ENCODE measurements at places on chromosomes 6 and 20. TPM values are rescaled to one million over a fixed set of nuclear protein-coding genes. Genes with fewer than 3 reads are reported as not detected.

DNA sequence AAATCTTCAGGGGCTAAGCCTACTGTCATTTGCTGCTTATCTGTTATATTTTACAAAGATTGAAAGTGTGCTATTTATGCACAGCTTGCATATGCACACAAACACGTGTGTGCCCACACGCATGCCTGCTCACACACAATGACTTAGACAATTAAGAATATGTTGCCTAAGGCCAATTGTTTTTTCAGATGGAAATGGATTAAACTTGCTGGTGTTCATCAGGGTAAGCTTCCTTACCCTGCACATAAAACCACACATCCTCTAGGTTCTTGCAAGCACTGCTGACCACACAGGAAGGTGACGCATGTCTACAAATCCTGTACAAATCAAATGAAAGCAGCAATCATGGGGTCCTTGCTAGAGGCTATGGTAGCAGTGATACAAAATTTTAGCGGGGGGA is 58.4 kb downstream of the GJA10 start:
- DNase-seq = no peak

DNA sequence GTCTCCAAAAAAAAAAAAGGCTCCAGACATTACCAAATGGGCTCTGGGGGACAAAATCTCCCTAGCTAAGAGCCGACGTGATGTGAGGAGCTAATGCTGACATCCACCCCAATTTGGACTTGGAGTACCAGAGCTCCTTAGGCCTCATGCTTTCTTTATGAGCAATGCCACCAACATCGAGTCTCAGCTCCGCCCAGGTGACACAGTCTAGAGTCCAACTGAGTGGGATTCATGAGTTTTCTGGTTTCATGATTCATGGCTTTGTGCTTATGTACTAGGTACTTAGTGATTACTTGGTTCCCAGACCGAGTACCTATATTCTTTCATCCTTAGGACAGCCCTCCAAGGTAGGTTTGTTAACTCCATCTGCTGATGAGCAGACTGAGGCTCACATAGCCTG is 4.4 kb downstream of the ANKRD60 start:
- no peak for DNase-seq

- no peak for DNase-seq
Measured at GRCh38 chr6:135673501-135674309, 176.2 kb upstream of the AHI1 start.

GRCh38 chr20:24768201-24768636 is 180.8 kb upstream of the CST7 start:
- no peak for DNase-seq

DNA sequence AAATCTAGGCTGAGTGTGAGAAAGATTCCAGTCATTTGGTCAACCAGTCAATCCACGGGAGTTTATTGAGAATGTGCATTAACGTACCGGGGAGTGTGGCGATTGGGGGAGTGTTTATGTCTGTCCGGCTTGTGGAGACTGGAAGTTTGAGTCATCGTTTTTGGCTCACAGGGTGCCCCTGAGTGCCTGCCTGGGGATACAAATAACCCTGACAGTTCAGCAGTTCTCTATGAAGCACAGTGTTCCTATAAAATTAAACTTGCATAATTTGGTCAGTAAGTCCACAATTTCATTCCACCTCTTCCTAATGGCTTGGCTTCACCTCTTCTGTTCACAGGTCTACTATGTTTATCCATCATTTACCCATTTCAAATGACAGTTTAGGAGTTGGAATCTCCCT is 72.6 kb upstream of the PLEKHG1 start:
- DNase-seq = no peak

DNA sequence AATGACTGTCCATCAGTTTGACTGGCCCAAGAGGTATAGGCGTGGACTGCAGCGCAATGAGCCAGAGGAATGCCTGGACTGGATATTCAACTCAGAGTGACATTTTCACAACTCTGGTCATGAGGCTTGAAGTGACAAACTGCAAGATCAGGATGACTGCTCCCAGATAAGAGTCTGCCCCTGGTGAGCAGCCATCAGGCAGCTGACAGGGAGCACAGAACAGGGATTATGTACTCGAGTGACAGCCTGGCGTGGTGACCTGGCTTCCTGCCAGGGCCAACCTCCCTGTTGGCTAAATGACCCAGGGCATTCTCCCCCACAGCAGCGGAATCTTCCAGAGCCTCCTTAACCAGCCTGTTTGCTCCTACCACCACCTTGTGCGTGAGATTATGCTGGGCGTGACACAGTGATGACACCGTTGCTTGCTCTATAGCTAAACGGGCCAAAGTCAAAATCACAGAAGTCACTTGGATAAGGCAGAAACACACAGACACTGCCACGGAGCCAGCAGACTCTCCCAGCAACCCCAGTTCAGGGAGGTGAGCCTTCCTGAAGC is 209.1 kb upstream of the JARID2 start:
- peak; percentile 83 for DNase-seq

GRCh38 chr6:111973118-111973761 is 80.7 kb upstream of the CCN6 start:
- DNase-seq = no peak

GRCh38 chr6:116697480-116697879 is 16.5 kb downstream of the KPNA5 start:
- DNase-seq = no peak

DNA sequence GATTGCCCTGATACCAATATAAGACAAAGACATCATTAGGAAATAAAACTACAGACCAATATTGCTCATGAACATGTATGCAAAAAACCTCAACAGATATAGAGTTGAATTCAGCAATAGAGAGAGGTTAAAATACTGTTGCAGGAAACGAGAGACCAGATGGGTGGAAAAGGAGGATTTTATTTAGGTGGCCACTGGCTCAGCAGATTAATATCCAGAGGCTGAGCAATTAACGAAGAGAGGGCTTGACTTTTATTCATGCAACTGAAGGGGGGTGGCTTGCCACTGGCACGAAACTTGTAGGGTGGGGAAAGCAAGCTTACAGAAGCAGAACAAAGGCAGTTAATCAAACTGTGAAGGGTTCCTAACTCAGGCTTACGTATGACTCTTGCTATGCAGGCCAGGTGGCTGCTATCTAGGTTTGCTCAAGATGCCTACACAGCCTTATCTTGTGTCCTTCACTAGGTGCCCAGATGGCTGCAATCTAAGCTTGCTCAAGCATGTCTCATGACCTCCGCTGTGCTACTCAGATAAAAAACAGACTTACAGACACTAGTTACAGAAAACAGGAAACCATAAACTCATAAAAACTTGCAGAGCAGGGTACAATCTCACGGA is 126.4 kb downstream of the MMUT start:
- no peak for DNase-seq

GRCh38 chr20:45407067-45407745 is 883 bp upstream of the DBNDD2 start:
- DNase-seq = peak; percentile 28

DNA sequence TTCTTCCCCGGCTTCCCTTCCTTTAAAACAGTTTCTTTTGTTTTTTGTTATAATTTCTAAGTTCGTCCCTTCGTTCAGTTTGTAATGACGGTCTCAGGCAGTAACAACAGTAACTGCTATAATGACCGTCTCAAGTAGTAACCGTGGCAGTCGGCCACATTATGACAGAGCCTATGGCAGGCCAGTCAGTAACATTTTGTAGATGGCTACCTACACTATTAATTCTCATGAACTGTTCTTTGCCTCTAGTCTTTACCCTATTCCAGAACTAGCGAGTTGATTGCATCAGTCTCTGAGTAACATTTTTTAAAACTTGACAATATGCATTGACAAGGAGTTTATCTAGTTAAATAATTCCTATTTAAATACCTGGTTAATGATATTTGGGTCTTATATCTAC is 43.0 kb upstream of the ADGRG6 start:
- DNase-seq = no peak

- no peak for DNase-seq
Measured at GRCh38 chr6:85494547-85495536, 45.0 kb downstream of the NT5E start.

DNA sequence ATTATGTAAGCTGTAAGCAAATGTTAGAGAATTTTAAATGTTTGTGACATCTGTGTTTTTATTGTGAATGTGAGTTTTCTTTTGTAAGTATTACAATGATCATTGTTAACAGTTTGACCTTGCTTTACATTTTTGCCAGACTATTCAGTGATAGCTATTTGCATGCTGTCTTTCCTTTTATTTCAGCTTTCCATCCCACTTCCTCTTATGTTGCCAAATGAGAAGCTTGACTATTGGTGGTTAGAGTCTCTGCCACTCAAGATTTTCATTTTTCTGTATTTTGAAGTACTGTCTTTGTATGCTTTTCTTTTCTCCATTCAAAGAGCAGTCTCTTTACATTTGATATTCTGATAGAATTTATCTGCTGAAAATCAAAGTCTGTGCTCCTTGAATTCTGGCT is 104.1 kb downstream of the PRIM2 start:
- DNase-seq = no peak

DNA sequence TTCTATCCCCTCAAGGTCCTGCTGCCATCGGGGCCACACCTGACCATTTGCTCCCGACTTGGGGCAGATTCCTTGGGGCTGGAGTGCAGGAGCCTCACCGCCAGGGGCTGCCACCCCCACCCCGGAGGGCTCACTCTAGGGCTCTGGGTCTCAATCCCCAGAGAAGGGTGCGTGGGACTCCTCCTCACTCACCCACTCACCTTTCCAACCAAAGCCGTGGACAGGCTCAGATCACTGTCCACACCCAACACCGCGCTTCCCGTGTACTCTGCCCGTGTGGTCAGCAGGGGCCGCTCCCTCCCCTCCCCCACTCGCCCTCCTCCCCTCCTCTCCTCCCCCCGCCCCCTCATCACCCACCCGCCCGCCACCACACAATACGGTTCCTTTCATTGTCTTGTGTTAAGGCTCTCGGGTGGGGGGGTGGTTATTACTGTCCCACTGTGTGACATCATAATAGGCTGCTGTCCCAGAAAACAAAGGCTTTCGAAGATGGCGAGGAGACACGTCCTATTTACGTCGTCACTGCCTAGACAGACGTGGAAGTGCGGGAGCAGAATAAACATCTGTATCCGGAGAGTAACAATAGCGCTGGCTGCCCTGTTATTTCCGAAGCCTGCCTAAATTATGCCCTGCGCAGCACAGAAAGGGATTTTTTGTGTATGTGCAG is 85.8 kb downstream of the YTHDF1 start:
- DNase-seq = no peak

DNA sequence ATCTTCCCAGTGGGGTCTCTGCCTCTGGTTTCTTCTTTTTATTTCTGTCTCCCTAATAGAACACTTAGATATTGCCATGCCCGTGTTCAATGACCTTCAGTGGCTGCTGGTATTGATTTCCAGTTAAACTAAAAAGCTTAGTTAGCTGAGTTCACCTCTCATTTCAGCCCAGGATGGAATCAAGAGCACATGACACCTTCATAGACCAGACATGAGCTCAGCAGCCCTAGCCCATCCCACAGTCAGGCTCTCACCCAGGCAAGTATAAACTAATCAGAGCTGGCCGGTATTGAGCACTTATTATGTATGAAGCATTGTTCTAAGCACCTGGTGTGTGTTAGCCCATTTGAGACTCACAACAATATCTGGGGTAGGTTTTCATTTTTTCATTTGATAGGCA is 33.7 kb upstream of the PLEKHG1 start:
- DNase-seq = no peak

- DNase-seq = no peak
Measured at GRCh38 chr6:35905841-35906498, 14.9 kb downstream of the SRPK1 start.

DNA sequence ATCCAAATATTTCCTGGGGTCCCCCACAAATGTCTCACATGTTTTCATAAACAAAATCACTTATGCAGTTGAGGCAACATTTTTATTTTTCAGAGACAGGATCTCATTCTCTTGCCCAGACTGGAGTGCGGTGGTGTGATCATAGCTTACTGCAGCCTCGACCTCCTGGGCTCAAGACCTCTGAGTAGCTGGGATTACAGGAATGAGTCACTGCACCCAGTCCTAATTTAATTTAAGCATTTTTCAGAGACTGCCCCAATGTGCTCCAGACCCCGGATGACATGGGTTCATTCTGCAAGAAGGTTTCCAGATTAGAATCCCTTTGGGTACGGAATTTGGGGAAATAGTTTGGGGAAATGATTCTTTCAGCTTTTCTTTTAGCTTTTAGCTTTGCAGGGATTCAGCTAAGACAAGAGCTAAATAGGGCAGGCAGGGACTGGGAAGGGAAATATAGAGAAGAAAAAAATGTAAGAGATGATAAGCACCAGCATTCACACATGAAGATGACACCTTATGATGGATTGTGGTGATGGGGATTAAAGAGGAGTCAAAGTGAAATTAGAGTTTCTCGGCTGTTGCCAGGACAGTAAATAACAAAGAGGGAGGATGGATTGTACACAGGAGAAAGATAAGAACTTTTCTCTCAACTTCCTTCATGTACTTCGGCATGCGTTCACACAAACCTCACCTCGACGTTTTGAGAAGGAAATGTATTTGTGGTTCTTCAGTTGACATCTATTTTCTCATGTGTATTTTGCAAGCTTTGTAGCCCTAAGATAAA is 169.4 kb upstream of the TAB2 start:
- no peak for DNase-seq

DNA sequence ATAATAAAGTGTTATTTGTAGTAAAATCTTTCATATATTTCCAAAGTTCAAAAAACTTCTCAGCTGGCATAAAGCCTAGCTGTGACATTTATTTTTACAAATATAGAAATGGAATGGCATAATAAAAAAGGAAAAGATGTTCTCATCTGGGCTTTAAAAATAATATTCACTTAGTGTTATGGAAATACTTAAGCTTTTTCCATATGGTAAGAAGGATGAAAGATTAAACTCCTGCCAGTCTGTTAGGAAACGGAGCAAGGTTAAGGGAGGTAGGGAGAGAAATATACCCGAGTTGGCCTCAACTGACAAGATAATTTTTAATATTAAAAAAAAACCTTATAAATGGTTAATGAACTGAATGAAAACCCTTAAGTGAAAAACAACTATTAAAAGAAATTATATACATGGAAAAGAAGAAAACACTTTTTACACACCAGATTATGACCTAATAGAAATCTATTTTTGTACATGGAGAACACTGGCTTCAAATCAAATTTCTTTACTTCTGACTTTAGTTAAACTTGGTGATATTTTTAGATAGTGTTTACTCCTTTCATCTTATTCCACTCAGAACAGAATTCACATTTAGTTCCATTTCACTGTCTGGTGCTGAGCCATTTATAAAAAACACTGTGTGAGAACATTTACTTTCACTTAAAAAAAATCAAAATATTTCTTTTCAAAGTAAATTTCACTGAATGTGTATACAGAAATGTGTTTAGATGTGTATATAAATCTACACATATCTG is 137.0 kb downstream of the DST start:
- no peak for DNase-seq

GRCh38 chr6:33018904-33019303 is 9.5 kb upstream of the HLA-DOA start:
- peak; percentile 37 for DNase-seq

GRCh38 chr6:26472549-26473290 is 15.0 kb downstream of the BTN2A1 start:
- DNase-seq = no peak

GRCh38 chr6:105642708-105643107 is 239.8 kb upstream of the PREP start:
- DNase-seq = no peak

Gene SLC22A2
- polyA plus RNA-seq = 13.4 TPM

Gene RIPOR3
- polyA plus RNA-seq = 8.0 TPM

Gene GABRR1
- polyA plus RNA-seq = 1.6 TPM

Gene ANGPT4
- polyA plus RNA-seq = 0.46 TPM

Gene BNIP5
- polyA plus RNA-seq = 0.19 TPM

Gene OOEP
- polyA plus RNA-seq = 0.79 TPM

Gene HLA-G
- 2.2 TPM for polyA plus RNA-seq

Gene SLC24A3
- polyA plus RNA-seq = 3.0 TPM

Gene TMEM217
- 1.6 TPM for polyA plus RNA-seq

Gene CST2
- polyA plus RNA-seq = not detected

Gene GPSM3
- polyA plus RNA-seq = 12.9 TPM

Gene SYTL3
- polyA plus RNA-seq = 5.4 TPM

Gene AVP
- 0.34 TPM for polyA plus RNA-seq

Gene RAB44
- 0.10 TPM for polyA plus RNA-seq

Gene RAET1E
- 0.60 TPM for polyA plus RNA-seq
